ENCODE measurements at places on chromosomes 16 and 17.

DNA sequence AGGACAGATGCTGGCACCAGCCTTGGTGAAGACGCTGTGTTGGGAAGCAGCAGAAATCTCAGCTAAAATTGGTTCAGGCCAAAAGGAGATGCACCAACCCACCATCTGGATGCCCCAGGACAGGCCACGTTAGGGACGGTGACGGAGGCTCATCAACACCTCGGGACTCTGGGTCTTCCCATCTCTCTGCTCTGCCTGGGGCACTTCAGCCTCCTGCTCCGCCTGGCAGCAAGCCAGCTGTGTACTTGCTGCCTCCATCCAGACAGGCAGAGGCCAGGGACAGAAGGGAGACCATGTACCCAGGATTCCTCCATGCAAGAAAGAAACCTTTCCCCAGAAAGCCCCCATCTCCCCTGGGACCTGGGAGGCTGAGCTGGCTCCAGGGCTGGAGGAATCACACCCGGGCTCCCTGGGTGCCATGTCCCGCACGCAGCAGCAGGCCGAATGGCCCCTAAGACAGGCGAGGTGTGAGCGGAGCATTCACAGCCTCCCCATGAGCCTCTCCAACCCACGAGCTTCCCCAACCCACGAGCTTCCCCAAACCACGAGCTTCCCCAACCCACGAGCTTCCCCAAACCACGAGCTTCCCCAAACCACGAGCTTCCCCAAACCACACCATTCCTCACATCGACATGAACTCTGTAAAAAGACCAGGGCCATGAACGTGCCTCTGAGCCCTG lies 274.5 kb downstream of the C16orf95 start:
- no peak overlapping the region for H3K4me3 ChIP-seq
- H3K27ac ChIP-seq: no peak overlapping the region
- peaks cover 8% of the 10 kb centered on the region for H3K4me1 ChIP-seq
- H3K36me3 ChIP-seq: no peaks in the 10 kb centered on the region
- no peak for DNase-seq
- H3K27me3 ChIP-seq: peaks cover 11% of the 10 kb centered on the region

- DNase-seq: no peak
- H3K27ac ChIP-seq: no peak overlapping the region
Measured at GRCh38 chr17:574061-574460, 140.6 kb downstream of the VPS53 start.

DNA sequence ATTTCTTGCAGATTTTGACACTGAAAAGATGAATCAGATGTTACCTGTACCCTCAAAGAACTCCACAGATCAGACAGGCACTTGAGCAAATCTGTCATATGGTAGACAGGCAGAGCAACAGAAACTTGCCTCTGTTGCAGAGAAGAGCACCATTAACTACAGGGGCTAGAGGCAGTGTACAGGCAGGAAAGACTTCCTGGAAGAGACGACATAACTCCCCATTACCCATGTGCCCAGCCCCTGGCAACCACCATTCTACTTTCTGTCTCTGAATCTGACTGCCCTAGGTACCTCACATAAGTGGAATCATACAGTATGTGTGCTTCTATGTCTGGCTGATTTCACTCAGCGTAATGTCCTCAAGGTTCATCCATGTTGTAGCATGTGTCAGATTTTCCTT lies 15.5 kb downstream of the GFOD2 start:
- no peaks in the 10 kb centered on the region for H3K4me1 ChIP-seq
- H3K4me3 ChIP-seq: no peak overlapping the region
- no peak for DNase-seq
- no peaks in the 10 kb centered on the region for H3K27me3 ChIP-seq

DNA sequence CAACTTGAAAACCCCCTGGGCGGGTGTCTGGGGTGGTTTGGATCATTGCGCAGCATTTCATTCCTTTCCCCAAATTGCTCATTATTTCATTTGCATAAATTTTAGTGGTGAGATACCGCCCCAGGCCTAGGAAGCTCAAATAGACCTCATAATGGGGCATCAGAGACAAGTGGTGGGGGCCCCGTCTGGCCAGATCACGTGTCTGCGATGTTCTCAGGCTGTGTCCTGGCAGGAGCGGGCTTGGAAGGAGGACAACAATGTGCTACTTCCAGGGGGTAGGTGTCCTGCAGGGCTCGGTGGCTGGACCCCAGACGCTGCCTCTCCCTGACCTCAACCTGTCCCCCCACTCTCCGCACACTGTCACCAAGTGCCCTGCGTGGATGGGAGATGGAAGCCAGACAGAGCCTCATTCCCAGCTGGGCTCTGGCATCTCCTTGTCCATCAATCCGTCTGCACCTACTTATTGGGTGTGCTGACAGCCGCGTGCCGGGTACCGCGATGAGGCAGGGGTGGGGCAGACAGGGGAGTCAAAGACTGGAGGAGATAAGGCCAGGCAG lies 116.9 kb downstream of the NTN1 start:
- no peaks in the 10 kb centered on the region for H3K36me3 ChIP-seq
- H3K27ac ChIP-seq: no peak overlapping the region
- H3K4me3 ChIP-seq: no peak overlapping the region
- no peaks in the 10 kb centered on the region for H3K27me3 ChIP-seq

DNA sequence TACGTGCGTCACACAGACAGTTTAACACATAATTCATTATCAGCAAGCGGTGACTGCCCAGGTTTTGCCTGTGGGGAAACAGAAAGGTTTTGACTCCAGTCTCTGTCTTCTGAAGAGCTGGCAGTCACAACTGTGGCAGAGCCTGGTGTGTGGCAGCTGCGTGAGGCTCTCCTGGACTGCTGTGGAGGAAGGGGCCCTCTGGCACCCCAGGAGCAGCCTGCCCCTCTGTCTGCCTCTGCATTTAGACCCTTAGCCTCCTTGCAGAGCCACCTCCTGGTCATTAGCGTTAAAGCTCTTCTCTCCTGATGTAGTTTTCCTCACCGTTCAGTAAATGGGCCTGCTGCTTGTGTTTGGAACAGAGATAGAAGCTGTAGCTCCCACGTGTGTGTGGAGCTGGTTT lies 10.9 kb downstream of the RAB40C start:
- H3K4me1 ChIP-seq: no peaks in the 10 kb centered on the region
- peaks cover 35% of the 10 kb centered on the region for H3K36me3 ChIP-seq
- H3K27ac ChIP-seq: no peak overlapping the region
- no peaks in the 10 kb centered on the region for H3K27me3 ChIP-seq
- no peak for DNase-seq
- H3K4me3 ChIP-seq: no peak overlapping the region

DNA sequence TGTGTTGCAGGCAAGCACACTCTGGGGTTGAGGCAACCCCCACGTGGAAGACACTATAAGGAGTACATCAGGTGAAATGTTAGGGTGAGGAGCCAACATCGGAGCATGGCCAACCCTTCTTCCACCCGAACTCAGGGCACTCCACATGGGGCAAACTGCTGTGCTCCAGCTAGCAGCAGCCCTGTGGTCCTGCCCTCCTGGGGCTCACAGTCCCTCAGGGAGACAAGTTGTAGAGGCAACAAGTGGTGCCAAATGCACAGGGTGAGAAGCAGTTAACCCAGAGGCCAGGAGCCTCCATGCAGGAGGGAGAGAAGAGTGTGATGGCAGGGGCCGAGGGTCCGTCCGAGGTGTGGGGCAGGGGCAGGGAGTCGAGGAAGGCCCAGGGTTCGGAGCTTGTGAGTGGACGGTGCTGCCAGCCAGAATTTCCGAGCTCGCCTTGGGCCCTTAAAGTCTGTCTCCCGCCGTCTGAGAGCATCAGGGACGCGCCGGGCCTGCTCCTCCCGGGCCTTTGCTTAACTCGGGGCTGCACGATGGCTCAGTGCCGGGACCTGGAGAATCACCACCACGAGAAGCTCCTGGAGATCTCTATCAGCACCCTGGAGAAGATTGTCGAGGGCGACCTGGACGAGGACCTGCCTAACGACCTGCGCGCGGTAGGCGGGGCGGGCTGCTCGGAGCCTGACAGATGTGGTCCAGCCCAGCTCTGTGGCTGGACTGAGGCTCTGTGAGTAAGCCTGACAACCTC lies 32.3 kb downstream of the ATPAF2 start:
- no peaks in the 10 kb centered on the region for H3K27me3 ChIP-seq
- DNase-seq: peak; percentile 72
- no peak overlapping the region for H3K27ac ChIP-seq
- H3K4me3 ChIP-seq: no peak overlapping the region
- no peaks in the 10 kb centered on the region for H3K4me1 ChIP-seq
- no peaks in the 10 kb centered on the region for H3K36me3 ChIP-seq

GRCh38 chr16:52557236-52557635 lies 10.3 kb upstream of the TOX3 start:
- no peak for DNase-seq
- H3K27ac ChIP-seq: no peak overlapping the region
- H3K36me3 ChIP-seq: no peaks in the 10 kb centered on the region
- H3K27me3 ChIP-seq: no peaks in the 10 kb centered on the region
- no peaks in the 10 kb centered on the region for H3K4me1 ChIP-seq

DNA sequence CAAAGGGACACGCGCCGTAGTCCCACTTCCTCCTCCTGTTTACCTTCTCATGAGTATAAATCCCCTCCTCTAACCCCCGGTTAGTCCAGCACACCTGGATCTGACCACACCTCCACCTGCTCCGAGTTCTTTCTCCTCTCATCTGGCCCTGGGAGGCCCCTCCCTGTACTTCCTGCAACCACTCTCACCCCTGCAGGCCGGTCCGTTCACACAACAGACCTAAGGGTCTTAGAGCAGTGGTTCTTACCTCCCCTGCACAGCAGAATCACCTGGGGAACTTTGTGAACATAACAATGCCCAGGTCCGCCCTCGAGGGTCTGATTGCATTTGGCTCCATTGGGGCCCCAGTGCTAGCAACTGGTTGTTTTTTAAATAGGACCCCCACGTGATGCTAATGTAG lies 24.8 kb downstream of the TMEM114 start:
- peaks cover 17% of the 10 kb centered on the region for H3K27me3 ChIP-seq
- no peak overlapping the region for H3K27ac ChIP-seq
- H3K36me3 ChIP-seq: no peaks in the 10 kb centered on the region
- DNase-seq: no peak
- no peak overlapping the region for H3K4me3 ChIP-seq

DNA sequence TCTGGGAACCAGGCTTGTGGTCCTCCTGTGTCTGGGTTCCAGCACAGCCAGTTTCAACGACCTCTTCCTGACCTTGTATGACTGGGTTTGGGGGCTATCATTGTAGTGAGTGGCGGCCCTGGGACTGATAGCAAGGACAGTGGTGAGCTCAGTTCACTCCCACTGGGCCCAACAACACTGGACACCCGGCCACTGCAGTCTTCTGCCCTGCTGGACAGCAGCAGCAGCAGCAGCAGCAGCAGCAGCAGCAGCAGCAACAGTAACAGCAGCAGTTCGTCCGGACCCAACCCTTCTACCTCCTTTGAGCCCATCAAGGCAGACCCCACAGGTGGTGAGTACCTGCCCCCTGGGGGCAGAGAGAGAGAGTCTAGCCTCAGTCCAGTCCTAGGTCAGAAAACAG lies 3.3 kb upstream of the ELMO3 start:
- H3K4me3 ChIP-seq: no peak overlapping the region
- peak; percentile 34 for DNase-seq
- H3K27ac ChIP-seq: no peak overlapping the region
- no peaks in the 10 kb centered on the region for H3K27me3 ChIP-seq
- peaks cover 75% of the 10 kb centered on the region for H3K36me3 ChIP-seq

DNA sequence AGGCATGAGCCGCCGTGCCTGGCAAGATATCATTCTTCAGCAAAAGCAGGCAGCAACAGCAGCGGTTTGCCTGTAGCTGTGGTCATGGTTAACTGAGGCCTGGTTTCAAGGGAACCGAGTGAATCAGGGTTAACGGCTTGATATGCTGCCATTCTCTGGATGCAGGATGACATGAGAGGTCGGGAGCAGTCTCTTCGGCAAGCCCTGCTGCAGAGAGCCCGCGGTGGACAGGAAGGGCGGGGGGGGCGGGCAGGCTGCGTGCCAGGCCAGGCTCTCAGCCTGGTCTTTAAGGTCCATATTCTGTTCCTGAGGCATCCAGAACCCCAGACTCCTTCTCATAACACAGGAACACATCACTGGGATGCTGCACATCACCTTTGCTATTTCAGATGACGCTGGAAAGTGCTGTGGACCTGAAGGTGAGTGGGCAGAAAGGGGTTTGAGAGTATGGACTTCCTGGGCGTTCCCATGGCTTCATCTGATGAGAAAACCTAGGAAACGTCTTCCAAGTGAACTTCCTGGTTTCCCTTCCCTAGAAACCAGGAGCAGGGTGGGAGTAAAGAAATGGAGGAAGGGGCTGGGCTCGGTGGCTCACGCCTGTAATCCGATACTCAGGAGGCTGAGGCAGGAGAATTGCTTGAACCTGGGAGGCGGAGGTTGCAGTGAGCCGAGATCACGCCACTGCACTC lies 165.6 kb upstream of the RPH3AL start:
- no peak overlapping the region for H3K4me3 ChIP-seq
- H3K27me3 ChIP-seq: no peaks in the 10 kb centered on the region
- no peak for DNase-seq
- H3K36me3 ChIP-seq: peaks cover 6% of the 10 kb centered on the region
- no peak overlapping the region for H3K27ac ChIP-seq

DNA sequence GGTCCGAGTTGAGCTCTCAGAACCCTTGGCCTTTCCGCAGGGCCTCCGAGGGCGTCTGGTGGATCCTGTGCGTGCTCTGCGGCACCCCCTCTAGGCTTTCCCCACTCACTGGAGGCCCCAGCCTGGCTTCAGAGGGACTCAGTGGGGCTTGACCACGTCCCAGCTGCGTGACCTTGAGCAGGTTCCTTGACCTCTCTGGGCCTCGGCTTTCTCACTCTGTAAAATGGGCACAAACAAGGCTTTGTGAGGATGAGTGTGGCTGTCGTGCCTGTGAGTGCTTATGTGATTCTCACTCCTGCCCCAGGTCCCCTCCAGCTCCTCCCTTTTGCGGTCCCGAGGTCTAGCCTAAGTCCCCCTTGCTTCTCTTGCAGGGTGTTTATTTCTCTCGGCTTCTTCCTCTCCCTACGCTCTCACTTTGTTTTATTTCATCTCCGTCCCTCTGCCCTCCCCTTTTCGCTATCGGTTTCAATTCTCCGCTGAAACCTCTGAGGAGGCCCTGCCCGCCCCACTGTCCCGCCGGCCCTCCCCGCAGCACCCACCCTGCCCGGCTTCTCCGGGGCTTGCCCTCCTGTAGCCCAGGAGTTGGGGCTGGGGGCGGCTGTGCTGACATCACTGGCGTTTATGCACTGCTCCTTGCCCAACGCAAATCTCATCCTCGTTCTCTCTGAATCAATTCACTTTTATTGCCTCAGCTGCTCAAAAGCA lies 82.3 kb upstream of the CBX4 start:
- no peaks in the 10 kb centered on the region for H3K36me3 ChIP-seq
- H3K27me3 ChIP-seq: peaks cover 5% of the 10 kb centered on the region
- no peak for DNase-seq
- H3K4me1 ChIP-seq: no peaks in the 10 kb centered on the region
- no peak overlapping the region for H3K4me3 ChIP-seq

DNA sequence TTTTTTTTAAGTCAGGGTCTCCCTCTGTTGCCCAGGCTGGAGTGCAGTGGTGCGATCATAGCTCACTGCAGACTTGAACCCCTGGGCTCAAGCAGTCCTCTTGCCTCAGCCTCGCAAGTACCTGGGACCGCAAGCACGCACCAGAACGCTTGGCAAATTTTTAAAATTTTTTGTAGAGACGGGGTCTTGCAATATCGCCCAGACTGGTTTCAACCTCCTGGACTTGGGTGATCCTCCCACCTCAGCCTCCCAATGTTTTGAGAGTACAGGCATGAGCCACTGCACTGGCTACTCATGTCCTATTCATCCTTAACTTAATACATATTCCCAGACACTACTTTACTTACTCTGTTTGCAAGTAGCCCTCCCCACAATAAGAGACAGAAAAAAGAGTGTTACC lies 16.3 kb upstream of the RBL2 start:
- no peak for DNase-seq
- peaks cover 6% of the 10 kb centered on the region for H3K4me1 ChIP-seq
- no peak overlapping the region for H3K4me3 ChIP-seq
- H3K36me3 ChIP-seq: no peaks in the 10 kb centered on the region
